Progenitor cell of endocrine pancreas (in vitro differentiated cells): ENCODE measurements at places on chromosomes 1 and 21.
A peak's percentile ranks its signal among the peaks of the same experiment; 100 is the strongest.

DNA sequence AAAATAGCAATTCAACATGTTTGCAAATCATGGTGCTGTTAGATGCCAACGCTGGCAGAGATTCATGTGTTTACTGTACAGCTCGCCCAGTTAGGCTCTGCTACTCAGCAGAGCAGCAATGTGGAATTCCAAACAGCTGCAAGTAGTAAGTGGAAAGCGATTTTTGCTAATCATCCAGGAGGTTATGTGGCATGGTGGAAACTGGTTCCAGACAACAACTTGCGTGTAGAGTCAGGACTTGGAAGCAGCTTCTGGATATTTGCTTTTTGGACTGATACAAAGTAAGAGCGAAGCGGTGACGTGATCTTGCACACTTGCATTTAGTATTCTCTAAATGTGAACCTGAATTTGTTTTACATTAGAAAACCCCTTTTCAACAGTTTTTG lies 27.1 kb upstream of the HHAT start:
- no peak for DNase-seq

DNA sequence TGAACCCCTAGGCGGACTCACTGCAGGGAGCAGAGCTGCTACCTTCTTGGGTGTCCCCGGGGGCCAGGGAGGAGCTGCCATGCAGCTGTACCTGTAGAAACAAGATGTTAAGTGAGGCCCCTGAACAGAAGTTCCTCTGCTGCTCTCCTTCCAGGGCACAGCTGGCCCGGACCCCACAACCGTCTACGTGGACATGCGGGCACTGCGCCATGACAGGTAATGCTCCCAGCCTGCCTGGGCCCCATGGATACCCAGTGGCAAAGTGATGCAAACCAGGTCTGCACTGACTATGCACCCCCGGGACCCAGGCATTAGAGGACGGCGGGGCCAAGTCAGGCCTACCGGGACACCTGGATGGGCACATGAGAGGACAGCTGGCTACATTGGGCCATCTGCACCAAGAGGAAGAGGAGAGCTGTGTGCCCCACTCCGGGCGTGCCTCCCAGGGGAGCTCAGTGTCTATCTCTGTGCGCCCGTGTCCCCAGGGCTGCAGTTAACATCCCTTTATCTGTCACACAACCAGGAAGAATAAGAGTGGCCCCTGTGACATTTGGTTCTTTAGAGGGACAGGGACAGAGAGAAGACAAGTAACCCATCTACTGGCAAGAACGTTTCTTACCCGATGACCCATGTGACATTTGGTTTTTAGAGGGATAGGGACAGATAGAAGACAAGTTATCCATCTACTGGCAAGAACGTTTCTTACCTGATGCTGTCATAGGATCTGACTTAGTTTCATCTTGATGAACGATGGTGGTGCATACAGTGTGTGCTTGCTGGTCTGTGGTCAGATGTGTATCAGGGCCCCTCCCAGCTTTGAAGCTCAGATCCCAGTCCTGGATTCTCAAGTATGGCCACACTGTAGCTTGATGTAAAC lies 44.1 kb downstream of the S100B start:
- DNase-seq: no peak

DNA sequence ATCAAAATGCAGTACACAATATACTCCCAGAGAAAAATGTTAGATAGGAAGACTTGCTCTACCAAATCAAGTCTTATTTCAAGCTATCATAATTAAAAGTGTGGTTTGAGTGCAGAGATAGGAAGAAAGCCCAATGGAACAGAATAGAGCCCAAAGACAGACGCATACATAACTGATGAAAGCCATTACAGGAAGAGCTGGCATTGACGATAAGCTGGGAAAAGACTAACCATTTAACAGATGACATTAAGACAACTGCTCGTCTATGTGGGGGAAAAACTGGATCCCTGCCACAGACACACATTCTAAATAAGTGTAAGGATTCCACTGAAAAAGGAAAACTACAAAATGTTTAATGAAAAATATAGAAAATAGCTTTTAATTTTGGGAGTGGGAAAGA lies 85.5 kb downstream of the NGF start:
- DNase-seq: no peak

- peak; percentile 64 for DNase-seq
Measured at GRCh38 chr21:38126666-38127303, 130.0 kb upstream of the KCNJ15 start.

DNA sequence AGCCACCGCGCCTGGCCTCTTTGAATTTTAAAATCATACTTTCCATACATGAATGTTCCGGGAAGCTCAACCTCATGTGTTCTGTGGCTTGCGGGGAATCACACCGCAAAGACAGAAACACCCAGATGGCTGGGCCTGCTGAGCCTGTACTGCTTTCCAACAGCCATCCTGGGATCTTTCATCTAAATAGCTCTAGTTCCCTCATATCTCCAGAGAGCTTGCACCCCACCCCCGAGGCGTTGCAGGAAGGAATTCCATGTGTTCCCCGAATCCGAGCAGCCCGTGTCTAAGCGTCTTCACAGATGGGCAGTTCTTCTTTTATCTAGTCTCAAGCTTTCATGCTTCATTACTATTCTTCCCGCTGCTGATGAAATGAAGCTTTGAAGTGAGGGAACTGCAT lies 66.4 kb downstream of the IGSF21 start:
- no peak for DNase-seq

DNA sequence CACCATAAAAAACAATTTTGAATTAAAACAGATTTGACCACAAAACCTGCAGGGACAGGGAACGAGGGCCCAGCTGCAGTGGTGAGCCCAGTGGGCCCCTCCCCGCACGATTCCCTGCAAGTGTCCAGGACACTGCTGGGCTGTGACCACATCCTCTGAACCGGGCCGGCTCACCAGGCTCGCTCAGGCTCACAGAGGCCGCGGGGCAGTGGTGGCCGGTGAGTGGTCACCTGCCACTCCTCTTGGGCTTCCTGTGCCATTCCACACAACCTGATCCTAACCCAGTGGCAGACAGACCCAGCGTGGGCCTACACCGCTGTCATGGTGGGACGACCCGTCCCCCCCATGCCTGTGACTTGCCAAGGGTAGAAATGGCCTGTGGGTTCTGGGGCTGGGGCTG lies 36.5 kb upstream of the RIPK4 start:
- no peak for DNase-seq

- no peak for DNase-seq
Measured at GRCh38 chr1:35029761-35030160, 2.0 kb downstream of the ZMYM6 start.

DNA sequence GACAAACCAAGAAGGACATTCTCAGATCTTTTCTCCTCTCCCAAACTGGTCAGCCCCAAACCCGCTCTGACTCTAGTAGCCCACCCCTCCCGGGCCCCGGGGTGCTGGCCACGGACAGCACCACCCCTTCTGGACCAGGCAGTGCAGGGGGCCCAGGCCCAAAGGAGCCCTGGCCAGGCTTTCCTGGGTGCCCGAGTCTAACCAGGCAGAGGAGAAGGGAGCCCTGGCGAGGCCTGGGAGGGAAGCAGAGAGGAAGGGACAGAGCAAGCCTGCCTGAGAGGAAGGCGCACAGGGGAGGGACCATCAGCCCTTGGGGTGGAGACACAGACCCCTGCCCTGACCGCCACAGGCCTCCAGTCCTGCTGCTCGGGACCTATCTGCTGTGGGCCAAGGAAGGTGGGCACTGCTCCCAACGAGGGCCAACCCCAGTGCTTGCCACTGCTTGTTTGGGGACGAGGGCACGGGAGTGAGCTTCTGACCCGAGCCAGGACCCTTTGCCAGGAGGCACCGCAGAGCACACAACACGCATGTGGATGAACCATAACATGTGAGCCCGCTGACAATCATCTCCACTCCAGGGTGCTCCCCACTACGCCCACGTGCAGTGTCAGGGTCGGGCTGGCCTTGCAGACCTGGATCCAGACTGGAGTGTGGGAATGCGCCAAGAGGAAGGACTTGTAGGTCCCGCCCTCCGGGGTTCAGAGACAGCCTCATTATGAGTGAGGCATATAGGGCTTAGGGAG lies 57.6 kb downstream of the KCNAB2 start:
- no peak for DNase-seq

- DNase-seq: no peak
Measured at GRCh38 chr1:188669728-188670382, 1807.8 kb downstream of the BRINP3 start.

GRCh38 chr1:116762281-116762680 lies 8.1 kb downstream of the CD2 start:
- DNase-seq: no peak

- no peak for DNase-seq
Measured at GRCh38 chr21:43305811-43306311, 121.1 kb downstream of the SIK1 start.

- no peak for DNase-seq
Measured at GRCh38 chr1:246503341-246503740, 3.7 kb downstream of the SMYD3 start.

- no peak for DNase-seq
Measured at GRCh38 chr1:204161609-204162493, 4.3 kb downstream of the REN start.

DNA sequence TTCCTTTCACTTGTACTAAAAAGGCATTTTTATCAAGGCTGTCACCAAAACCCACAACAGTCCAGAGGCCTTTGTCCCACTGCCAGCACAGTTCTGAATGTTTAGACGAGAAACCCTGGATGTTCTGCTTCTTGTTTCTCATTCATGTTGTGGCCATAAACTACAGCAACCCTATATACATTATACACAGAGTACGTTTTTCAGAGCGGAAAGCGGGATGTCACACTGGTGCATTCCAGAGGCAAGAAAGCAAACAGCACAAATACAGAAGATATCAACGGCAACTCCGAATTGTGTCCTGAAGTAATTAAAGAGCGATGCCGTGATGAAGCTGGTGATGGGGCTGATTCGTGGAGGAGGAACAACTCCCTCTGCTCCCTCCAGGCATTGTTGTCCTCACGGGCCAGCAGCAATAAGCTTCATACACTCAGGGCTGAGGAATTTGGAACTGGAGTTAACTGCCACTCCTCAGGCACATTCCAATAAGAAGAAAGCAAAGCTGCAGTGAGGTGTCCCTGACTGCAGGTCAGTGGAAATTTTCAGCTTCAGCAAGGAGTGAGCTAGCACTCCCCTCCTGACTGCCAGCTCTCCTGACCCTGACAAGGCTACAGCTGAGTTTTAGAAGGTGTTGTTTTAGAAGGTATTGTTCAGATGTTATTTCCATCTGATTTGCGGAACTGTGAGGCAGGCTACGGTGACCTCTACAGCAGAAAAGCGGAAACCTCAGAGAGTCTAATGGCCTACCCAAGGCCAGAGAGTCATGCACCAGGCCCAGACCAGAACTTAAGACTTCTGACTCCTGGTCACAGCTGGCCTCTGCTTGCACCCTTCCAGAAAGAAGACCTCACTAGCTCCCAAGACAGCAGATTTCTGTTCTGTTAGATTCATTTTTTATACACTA lies 149.0 kb downstream of the TGFBR3 start:
- peak; percentile 16 for DNase-seq

GRCh38 chr1:1069711-1070676 lies 4.1 kb downstream of the RNF223 start:
- DNase-seq: no peak

DNA sequence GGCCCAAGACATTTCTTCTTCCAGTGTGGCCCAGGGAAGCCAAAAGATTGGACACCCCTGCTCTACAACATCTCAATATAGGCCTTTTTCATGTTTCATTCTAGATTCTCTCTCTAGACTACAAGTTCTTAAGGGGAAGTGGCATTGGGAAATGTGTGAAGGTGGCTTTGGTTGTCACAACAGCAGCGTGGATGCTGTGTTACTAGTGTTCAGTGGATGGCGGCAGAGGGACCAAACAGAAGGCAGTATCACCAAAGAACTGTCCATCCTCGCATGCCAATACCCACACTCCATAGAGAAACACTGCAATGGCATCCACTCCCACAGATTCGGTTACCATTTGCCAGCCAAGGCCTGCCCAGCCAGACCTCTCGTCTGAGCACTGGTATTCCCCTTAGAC lies 24.3 kb upstream of the IFNAR2 start:
- no peak for DNase-seq

- no peak for DNase-seq
Measured at GRCh38 chr1:240194120-240194519, 102.4 kb downstream of the FMN2 start.

DNA sequence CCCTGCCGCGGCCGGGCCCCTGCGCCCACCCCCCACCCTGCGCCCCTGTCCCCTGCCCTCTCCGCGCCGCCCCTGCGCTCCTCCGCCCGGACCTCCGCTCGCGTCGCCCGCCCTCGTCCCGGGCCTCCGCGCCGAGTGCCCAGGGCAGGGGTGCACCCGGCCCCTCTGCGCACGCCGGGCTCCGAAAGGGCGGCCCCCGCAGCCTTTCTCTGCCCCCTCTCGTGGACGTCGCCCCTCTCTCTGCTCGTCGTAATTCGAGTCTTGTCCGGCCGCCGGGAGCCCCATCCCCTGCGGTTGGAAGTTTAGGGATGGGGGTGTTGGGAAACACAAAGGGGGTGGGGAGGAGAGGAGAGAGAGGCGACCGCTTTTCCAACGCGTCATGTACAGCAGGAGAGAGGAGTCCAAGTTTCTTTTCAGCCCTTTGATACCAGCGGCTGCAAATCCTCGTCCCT lies 407 bp downstream of the GALNT2 start:
- peak; percentile 39 for DNase-seq

- no peak for DNase-seq
Measured at GRCh38 chr1:160282807-160283206, 2.1 kb downstream of the PEX19 start.

DNA sequence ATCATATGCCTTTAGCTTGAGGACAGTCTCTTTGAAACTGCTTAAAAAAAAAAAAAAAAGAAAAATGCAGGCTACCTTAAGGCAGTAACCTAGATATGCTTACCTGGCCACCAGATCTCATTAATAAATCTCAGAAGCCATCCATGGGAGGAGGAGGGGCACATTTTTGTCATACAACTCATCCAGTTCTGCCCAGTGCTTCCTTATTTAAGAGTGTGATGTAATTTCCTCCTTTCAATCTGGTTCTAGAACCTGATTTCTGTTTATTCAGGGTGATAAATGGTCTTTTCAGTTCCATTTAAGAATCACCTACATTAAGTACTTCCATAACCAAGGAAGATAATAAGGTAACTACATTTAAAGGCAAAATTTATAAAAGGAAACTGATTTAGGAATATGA lies 6.1 kb downstream of the ERRFI1 start:
- no peak for DNase-seq

DNA sequence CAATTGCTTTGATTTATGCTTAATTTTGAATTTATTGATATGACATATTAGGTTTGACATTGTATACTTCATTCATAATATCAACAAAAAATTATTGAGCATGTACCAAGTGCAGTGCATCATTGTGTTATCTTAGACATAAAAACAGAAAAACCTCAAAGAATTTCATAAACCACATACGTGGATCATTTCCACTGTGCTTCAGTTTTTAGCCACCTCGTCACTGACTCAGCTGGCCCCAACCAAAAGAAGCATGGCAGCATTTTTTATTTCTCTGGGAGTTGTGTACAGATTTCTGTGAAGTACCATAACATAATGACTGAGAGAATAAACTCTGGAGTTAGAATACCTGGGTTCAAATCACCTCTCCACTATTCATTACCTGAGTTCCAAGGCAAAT lies 95.6 kb upstream of the C1orf87 start:
- no peak for DNase-seq
